ENCODE measurements at places on chromosomes 1 and 21. TPM values are rescaled to one million over a fixed set of nuclear protein-coding genes. Genes with fewer than 3 reads are reported as not detected.

DNA sequence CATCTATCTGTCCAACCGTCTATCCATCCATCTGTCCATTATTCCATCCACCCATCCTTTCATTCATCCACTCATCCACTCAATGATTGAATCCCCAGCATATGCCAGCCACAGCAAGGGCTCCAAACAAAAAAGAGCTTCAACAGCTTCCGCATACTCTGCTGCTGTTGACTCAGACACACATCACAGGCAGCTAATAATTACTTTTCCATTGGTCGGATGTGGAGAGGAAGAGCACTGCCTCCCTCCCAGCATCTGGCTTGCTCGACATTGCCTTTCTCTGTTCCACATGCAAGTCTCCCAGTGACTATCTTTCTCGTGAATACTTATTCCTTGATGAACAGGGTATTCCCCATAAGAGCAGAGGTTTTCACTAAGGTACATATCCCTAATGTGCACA, 176.5 kb downstream of the HIVEP3 start:
- no peak overlapping the region for H3K4me3 ChIP-seq
- peak overlapping the region; percentile 53 for H3K27ac ChIP-seq
- DNase-seq: no peak
- H3K27me3 ChIP-seq: no peaks in the 10 kb centered on the region

GRCh38 chr1:157776971-157777391, at the start of gene FCRL2:
FCRL2 (minus strand) TSS chr1:157777132; CDS start chr1:157777073, 59 bp downstream.
- H3K27ac ChIP-seq: no peak within 1 kb of the TSS
- H3K4me3 ChIP-seq: no peak within 1 kb of the TSS
- DNase-seq: no peak
- no peaks in the 10 kb centered on the region for H3K36me3 ChIP-seq

DNA sequence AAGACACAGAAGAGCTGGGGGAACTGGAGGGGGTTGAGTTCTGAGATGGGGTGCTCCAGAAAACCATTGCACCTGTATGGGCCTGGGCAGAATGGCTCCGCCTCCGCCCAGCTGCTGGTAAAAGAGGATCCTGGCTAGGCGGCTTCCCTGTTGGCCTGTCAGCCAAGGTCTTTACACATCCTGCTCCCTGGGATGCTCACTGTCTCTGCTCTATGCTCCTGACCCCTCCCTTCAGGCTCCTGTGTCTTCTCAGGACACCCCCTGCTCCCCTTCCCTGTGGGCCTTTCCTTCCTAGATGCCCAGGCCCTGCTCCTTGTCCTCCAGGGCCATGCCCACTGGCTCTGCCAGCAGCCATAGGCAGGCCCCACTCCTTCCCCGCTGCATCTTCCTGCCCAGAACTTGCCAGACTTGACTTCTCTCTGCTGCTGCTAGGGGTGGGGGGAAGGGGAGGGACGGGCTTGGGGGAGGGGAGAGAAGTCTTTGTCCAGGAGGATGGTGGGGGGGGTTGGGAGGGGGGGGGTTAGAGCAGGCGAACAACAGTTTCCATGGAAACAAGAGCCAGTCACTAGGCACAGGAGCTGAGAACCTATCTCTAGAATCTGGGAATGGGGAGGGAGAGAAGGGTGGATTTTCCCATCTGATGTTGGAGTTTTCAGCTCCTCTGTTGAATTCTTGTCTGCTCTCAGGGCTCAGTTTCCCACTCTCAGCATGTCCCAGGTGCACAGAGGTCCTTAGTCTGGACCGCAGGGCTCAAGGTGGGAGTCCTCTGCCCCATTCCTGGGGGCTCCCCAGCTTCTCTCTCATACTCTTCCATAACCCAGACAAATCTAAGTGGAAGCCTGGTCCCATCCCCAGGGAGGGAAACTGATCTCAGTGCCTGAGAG, 10.6 kb downstream of the CELSR2 start:
- H3K36me3 ChIP-seq: no peaks in the 10 kb centered on the region
- no peak overlapping the region for H3K4me3 ChIP-seq
- H3K27me3 ChIP-seq: peaks cover 3% of the 10 kb centered on the region
- DNase-seq: no peak
- H3K4me1 ChIP-seq: peaks cover 2% of the 10 kb centered on the region
- H3K27ac ChIP-seq: no peak overlapping the region

- H3K27me3 ChIP-seq: peaks cover 24% of the 10 kb centered on the region
- peaks cover 8% of the 10 kb centered on the region for H3K36me3 ChIP-seq
- no peak overlapping the region for H3K27ac ChIP-seq
- peaks cover 47% of the 10 kb centered on the region for H3K4me1 ChIP-seq
- no peak for DNase-seq
These were observed 56.0 kb downstream of the POFUT2 start for GRCh38 chr21:45231705-45232104.

GRCh38 chr1:162671664-162672410, 39.6 kb downstream of the DDR2 start:
- H3K4me3 ChIP-seq: no peak overlapping the region
- peaks cover 3% of the 10 kb centered on the region for H3K27me3 ChIP-seq
- H3K4me1 ChIP-seq: no peaks in the 10 kb centered on the region
- H3K27ac ChIP-seq: no peak overlapping the region
- no peak for DNase-seq
- no peaks in the 10 kb centered on the region for H3K36me3 ChIP-seq

The ELF3 gene
- total RNA-seq: 0.30 TPM

The APCS gene
- total RNA-seq: not detected

DNA sequence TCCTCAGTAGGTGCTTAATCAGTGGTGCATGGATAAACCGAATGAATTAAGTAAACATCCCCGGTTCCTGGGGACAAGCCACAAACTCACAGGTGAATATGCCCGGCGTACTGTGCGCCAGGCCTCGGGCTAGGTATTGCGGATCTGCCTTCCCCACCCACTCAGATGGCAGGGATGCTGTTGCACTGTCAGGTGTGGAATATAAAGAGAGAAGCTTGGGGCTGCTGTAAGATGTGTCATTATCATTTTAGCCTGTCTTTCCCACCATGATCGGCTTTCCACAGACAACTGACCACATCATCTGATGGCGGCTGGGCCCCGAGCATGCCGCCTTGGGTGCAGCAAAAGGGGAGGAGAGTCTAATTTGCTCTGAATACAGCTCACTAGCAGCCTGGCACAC, 45.4 kb upstream of the LRP8 start:
- no peak overlapping the region for H3K4me3 ChIP-seq
- H3K27me3 ChIP-seq: no peaks in the 10 kb centered on the region
- peaks cover 8% of the 10 kb centered on the region for H3K4me1 ChIP-seq
- H3K27ac ChIP-seq: no peak overlapping the region
- DNase-seq: no peak

DNA sequence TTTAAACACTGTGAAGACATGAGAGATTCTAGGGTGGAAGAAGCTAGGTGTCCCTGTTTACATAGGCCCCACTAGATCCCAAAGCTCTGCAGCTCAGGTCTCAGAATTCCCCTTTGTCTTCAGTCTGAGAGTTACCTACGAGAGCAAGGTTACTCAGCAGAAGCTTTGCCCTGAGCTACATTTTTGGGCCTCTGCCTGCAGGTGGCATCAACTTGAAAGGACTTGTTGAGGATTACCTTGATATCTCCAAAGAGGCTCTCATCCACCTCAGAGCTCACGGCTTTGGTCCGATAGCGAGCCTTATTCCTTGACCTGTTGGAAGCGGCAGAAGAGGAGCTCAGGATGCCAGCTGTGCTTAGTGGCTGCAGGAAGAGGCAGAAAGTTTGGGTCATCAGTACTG, 7.0 kb downstream of the CFAP45 start:
- no peak overlapping the region for H3K27ac ChIP-seq
- peak; percentile 34 for DNase-seq
- no peaks in the 10 kb centered on the region for H3K36me3 ChIP-seq
- H3K4me3 ChIP-seq: no peak overlapping the region
- H3K27me3 ChIP-seq: peaks cover 14% of the 10 kb centered on the region

DNA sequence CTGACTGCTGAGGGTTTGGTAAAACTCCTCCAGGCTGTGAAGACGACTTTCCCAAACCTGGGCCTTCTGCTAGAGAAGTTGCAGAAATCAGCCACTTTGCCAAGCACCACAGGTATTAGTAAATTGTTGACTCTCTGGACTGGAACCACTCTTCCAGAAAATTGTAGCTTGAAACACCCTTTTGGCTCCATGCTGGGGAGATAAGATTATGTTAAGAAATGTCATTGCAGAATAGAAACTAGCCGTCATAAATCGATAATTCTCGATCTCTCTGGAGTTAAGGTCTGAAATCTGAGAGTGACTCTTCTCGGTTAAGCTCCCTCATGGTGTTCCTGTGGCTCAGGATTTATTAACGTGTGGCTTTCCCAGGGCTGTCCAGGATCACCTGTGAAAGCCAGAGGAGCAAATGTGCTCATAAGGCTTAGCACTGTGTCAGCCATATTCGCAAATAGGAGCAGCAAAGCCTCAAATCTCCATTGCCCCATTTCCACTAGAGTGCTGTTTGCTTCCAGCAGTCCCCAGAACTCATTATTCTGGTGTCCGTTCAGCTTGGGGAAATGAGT, 54.6 kb downstream of the ZBTB40 start:
- H3K4me3 ChIP-seq: no peak overlapping the region
- H3K27me3 ChIP-seq: no peaks in the 10 kb centered on the region
- DNase-seq: no peak
- no peaks in the 10 kb centered on the region for H3K4me1 ChIP-seq
- no peak overlapping the region for H3K27ac ChIP-seq

The ELAVL4 gene
- total RNA-seq: not detected

GRCh38 chr1:228073857-228074545, 8.5 kb upstream of the ARF1 start:
- peaks cover 5% of the 10 kb centered on the region for H3K4me1 ChIP-seq
- no peak overlapping the region for H3K27ac ChIP-seq
- H3K27me3 ChIP-seq: no peaks in the 10 kb centered on the region
- no peak overlapping the region for H3K4me3 ChIP-seq
